ENCODE measurements at places on chromosomes 6 and 20. TPM values are rescaled to one million over a fixed set of nuclear protein-coding genes. Genes with fewer than 3 reads are reported as not detected.

DNA sequence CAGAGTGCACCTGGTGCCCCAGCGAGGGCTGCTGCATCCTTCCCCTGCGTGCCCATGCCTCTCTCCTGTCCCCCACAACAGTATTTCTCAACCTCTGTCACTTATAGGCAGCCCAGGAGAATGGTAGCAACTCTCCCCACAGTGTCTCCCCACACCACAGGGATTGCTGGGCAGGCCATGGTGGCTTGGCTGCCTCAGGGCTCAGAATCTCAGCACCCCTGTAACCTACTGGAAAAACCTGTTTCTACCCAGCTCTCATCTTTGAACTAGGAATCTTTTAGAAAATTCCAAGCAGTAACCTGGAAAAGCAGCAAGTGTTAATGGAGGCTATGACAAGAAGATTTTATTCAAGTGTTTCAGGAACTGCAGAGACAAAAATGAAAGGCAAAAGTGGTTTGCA lies 38.0 kb downstream of the CD164 start:
- DNase-seq, result no peak

GRCh38 chr20:60016406-60016805 lies 58.2 kb downstream of the CDH26 start:
- no peak for DNase-seq

DNA sequence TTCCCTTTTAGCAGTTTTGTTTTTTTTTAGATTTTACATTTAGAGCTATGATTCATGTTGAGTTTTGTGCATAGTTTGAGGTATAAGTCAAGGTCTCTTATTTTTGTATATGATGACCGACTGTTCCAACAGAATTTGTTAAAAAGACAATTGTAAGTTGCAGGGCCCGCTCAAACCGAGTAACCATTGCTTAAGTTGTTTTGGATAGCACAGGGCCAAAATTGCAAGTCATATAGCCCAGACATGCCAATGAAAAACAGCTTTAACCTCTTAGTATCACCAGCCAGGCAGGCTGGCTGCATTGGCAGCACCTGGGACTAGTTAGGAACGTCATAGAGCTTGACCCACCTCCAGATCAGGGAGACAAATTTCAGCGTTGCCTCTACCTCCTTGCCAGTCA lies 47.3 kb downstream of the PFDN4 start:
- DNase-seq, result no peak

- peak; percentile 57 for DNase-seq
Measured at GRCh38 chr6:160137989-160138835, 16.6 kb downstream of the SLC22A1 start.

- no peak for DNase-seq
Measured at GRCh38 chr6:143969077-143969476, 39.0 kb downstream of the PLAGL1 start.

GRCh38 chr6:36986704-36987047 lies 680 bp upstream of the MTCH1 start:
- DNase-seq, result no peak

PPARD gene
- 26.3 TPM for total RNA-seq

DPPA5 gene
- total RNA-seq, result not detected

FAM217A gene
- total RNA-seq, result not detected

ABCC10 gene
- total RNA-seq, result 35.2 TPM

All from neural crest cell (in vitro differentiated cells).